SK-MEL-5 (cell line): ENCODE measurements at places on chromosomes 7 and 10.
A peak's percentile ranks its signal among the peaks of the same experiment; 100 is the strongest.

GRCh38 chr7:159323359-159323758 is 178.7 kb upstream of the VIPR2 start:
- DNase-seq, result no peak

- peak; percentile 77 for DNase-seq
These were observed 21.1 kb upstream of the HBP1 start for GRCh38 chr7:107147464-107148393.

- no peak for DNase-seq
These were observed 38.9 kb downstream of the HK1 start for GRCh38 chr10:69317175-69317604.

DNA sequence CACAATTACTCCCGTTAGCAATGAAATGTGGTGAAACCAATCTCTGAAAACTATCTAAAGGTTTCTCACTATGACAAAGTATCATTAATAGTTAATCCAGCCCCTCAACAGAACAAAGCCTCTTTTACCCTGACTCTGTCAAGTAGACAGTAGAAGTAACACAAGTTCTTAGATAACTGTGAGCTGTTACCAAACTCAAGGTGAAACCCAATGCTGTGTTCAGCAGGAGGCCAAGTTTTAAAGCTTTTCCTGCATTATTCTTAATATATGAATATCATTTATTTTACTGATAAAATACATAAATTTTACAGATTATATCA is 109.1 kb downstream of the SRPK2 start:
- peak; percentile 50 for DNase-seq

- no peak for DNase-seq
These were observed 244.0 kb upstream of the CXCL12 start for GRCh38 chr10:44628921-44629320.

- DNase-seq, result no peak
These were observed 323.4 kb downstream of the CDC14C start for GRCh38 chr7:49247759-49248158.

DNA sequence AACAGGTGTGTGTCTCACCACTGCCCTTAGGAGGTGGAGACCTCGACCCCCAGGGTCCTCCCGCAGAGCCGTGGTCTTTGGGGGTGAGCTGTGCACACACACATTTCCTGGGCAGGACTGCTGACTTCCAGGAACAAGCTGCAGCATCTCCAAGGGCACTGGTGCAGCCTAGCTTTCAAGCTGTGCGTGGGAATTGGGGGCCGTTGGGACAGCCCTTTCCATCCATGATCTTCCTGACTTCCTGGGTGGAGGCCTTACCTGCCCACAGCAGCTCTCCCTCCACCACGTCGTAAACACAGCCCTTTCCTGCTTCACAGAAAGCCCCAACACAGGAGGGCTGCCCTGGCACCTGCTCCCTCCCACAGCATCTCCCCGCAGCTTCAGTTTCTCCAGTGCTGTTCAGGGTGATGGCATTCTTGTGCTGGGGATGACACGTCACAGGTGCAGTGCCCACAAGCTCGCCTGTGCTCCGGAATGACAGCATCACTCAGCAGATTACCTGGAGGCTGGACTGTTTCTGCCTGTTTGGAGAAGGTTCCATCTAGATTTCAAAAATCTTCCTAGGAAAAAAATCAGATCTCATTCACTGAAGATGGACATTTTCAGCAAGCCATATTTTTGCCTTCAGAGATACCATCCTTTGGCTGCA is 208.0 kb upstream of the PPP2R2D start:
- DNase-seq, result no peak

DNA sequence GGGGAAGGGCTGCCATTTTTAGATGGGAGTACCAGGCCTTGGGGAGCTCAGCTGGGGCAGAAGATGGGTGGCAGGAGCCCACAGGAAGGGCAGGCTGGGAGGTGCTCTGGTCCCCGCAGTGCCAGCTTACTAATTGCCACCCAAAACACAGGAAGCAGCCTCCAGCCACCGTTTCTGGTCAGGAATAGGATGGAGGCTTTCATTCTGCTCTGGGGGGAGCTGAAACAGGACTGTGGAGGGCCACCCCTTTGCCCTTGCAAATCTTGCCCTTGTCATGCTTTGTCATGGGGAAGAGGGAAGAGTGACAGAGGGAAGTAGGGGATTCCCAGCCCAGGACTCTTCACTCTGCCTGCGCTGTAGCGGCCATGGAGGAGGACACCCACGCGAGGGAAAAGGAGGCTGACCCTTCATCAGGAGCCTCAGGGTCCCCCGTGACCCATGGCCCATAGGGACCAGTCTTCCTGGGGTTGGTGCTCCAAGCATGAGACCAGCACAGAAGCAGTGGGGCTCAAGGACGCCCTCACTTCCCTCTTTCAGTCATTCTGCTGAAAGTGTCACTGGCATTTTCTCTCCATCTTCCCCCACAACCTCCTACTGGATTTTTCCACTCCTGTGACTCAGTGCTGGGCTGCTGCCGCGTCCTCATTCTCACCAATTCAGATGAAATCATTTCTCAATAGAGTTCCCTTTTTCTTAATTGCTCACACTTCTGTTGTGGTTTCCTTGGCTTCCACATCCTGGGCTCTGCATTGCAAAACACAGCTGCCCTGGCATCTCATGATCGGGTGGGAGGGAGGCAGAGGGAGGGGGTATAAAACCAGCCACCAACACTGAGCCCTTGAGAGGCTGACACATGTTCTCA is 61.9 kb downstream of the MKI67 start:
- peak; percentile 14 for DNase-seq

DNA sequence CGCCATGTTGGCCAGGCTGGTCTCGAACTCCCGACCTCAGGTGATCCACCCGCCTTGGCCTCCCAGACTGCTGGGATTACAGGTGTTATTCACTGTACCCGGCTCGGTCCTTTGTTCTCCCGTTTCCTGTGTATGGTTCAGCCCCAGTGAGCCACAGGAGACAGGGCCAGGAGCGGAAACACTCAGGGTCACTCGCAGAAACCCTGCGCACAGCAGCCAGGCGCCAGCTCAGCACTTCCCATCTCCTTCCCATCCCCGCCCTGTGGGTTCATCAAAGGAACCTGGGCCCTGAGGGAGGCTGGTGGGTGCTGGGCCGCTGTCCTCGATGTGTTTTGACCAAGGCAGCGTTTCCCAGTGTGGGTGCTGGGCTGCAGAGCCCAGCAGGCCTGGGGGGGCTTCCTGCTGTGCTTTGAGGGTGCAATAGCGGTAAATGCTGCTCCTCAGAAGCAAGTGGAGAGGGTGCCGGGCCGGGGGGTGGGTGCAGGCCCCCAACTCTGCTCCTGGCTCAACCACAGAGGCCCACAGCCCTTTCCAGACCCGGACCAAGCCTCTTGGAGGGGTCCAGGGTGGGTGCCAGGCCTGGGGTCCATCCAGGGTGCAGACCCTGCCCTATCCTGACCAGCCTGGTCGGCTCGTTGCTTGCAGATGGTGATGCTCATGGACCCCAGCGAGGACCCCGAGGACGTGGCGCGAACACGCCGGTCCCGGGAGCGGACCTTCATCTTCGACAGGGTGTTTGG is 15.3 kb upstream of the CHST12 start:
- no peak for DNase-seq

DNA sequence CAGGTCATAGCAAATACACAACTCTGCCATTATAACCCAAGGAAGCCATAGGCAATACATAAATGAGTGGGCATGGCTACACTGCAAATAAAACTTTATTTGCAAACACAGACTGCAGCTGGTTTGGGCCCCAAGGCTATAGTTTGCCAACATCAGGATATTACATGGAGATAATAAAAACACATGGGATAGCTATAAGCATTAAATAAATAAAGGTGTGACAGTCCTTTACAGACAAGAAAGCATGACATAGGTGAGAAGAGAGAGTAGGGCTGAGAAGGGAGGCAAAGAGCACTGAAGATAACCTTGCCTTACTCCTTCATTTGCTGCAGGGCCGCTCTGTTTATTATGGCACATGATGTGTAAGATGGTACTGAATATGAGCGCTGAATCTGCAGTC is 135.1 kb upstream of the GHITM start:
- DNase-seq, result no peak

DNA sequence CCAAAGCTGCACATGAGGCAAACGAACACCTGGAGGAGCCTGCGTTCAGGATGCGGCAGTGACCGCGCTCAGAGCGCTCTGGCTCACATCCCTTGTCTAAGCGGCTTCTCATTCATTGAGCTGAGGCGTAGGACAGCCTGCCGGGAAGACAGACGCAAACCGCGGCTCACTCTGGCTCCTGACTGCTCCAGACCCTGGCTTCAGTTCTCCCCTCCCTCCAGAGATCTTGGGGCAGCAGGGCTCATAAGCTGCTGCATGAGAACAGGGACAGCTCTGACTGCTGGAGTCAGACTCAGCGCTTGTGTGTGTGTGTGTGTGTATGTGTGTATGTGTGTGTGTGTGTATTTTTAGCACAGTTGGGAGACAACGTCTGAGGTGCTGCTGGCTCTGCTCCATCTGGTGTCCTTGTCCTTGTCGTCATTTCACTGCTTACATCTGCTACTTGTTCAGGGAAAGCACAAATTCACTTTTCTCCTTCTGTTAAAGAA is 15.8 kb upstream of the LYZL2 start:
- no peak for DNase-seq
